ENCODE measurements at places on chromosomes 2 and 18.

- DNase-seq, result no peak
These were observed 22.2 kb upstream of the MLPH start for GRCh38 chr2:237464757-237465391.

- DNase-seq, result no peak
These were observed 46.6 kb downstream of the THUMPD2 start for GRCh38 chr2:39732482-39732881.

GRCh38 chr2:183070942-183071844, 7.4 kb upstream of the DUSP19 start:
- no peak for DNase-seq

DNA sequence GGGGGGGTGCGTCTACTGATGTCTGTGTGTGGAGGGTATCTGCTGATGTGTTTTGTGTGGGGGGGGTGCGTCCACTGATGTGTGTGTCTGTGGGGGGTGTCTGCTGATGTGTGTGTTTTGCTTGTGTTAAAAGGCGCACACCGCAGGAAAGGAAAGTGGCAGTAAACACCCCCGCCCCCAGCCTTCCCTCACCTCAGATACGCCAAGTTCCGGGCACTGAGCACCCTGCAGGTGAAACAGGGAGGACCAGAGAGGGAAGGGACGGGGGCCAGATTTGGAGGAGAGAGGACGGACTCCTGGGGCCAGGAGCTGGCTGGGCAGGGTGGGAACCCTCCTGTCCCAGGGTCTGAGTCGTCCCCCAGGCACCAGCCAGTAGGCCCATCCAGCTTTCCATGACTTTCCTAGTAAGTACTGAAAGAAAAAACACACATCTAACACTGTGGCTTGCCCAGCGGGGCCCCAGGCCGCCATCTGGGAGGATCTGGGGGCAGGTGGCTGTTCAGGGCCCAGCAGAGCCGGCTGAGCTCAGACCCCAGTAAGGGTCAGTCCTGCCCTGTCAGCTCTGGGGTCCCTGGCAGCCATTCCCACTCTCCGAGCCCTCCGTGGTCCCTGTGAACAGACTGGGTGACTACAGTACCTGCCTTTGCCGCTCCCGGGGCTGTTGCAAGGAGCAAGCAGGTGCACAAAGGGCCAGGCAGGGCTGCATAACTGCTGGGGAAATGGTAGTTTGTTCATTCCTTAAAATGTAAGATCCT, 126.9 kb downstream of the NFATC1 start:
- peak; percentile 52 for DNase-seq

DNA sequence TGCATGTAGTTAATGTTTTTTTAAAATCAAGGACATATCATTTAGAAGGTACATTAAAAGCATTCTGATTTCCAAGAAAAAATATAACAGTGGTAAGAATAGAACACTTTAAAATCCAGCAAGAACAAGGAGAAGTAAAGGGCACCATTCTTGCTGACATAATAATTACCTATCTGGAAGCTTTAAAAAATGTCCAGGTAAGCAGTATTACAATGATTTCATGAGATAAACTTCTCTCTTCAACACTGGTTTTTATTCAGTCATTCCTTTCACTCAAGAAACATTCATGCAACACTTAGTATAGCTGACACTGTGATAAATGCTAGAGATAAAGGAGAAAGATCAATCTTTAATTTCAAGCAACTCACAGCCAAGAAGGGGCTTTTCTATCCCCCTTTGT, 2.9 kb upstream of the KANSL1L start:
- DNase-seq, result no peak

DNA sequence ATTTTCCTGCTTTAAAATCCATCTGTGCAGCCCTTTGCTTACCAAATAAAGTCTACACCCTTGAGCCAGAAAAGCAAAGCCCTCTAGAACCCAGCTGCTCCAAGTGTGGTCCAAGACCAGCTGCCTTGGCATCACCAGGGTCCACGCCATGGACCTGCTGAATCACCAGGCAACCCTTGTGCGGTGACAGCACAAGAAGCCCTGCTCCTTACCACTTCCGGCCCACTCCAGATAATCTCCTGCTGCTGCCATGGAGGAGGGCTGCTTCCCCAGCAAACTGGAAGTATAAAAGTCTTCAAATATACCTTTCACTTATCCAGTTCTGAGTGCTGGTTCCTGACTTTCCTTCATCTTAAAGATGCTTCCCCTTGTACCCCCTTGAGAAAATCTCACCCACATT, 106.0 kb upstream of the PKDCC start:
- DNase-seq, result no peak

GRCh38 chr18:36075862-36076587, 8.7 kb upstream of the RPRD1A start:
- no peak for DNase-seq

DNA sequence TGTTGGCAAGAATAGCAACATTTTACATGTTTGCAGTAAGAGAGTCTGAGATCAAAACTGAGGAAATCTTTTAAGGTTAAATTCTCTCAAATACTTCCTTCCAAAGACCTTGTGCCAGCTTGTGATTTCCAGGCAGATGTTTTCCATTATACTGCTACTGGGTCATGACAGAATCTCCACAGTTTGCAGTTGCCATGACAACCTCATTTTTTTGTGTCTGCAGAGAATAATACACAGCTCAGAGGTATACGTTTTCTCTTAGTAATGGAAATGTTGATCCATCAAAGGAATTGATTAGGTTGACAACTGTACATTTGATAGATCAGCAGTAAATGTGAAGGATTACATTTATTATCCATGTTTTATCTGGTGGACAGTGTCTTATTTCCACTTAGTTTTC, 29.1 kb upstream of the CSRNP3 start:
- DNase-seq, result no peak

- DNase-seq, result no peak
These were observed 406.0 kb downstream of the CCDC85A start for GRCh38 chr2:56589835-56590234.

- DNase-seq, result no peak
These were observed 91.5 kb downstream of the SETBP1 start for GRCh38 chr18:44771956-44772917.

GRCh38 chr18:27954226-27954625, 222.7 kb downstream of the CDH2 start:
- DNase-seq, result no peak

GRCh38 chr2:117523711-117524238, 290.7 kb upstream of the DDX18 start:
- DNase-seq, result no peak

DNA sequence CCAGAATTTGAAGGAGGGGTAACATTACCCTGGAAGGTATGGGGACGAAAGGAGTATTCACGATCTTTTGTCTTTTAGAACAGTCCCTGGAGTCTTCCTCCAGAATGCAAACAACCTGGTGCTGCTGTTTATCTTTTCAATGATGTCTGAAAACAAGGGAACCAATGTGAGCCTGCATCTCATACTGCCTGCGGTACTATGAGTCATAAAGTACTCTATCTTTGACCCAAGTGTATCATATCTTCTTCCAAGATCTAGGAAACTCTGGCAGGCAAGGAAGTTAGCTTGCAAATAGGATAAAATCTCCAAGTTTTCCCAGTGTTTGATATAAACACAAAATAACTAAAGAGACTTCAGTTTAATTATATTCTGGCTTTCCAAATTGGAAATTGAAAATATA, 968.5 kb downstream of the LRP1B start:
- DNase-seq, result no peak

GRCh38 chr2:170737821-170738220, 22.7 kb downstream of the SP5 start:
- no peak for DNase-seq

DNA sequence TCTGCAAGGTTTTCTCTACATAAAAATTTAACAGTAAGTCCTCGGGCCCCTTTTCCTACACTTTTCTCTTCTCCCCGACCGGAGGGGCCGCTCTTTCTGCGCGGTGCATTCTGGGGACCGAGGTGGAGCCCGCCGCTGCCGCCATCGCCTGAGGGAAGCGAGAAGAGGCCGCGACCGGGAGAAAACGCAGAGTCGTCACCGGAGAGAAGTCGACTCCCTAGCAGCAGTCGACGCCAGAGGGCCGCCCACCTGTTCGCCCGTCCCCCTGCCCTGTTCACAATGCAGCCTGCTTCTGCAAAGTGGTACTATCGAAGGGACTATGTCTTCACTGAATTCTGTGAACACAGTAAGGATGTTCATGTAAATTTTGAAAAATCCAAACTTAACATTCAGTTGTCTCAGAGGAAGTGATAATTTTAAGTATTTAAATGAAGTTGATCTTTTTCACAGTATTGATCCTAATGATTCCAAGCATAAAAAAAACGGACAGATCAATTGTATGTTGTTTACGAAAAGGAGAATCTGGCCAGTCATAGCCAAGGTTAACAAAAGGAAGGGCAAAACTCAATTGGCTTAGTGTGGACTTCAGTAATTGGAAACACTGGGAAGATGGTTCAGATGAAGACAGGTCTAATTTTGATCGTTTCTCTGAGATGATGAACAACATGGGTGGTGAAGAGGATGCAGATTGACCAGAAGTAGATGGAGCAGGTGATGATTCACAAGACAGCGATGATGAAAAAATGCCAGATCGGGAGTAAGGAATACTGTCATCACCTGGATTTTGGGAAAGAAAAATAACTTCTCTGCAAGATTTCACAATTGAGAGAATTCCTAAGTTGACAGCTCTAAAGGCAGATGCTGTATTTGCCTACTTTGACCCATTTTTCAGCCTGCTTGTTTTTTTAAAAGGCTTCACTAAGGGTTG, 55.8 kb downstream of the ASXL2 start:
- DNase-seq, result no peak

GRCh38 chr18:323253-323622, 55.4 kb upstream of the THOC1 start:
- DNase-seq, result no peak

DNA sequence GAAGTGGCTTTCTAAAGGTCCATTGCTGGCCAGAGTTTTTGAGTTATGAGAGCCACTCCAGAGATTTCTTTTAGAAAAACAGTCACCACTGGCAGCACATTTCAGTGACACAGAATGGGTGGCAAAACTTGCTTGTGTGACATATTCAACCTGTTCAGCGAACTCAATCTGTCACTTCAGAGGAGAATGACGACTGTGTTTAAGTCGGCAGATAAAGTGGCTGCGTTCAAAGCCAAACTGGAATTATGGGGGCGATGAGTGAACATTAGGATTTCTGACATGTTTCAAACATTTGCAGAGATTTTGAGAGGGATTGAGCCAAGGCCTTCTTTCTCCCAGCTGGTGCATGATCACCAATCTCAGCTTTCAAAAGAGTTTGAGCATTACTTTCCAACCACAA, 139.6 kb upstream of the B3GNT2 start:
- no peak for DNase-seq

- DNase-seq, result no peak
These were observed 245.9 kb downstream of the TFCP2L1 start for GRCh38 chr2:121038891-121039616.

GRCh38 chr2:120773186-120773800, 37.6 kb downstream of the GLI2 start:
- DNase-seq, result no peak

DNA sequence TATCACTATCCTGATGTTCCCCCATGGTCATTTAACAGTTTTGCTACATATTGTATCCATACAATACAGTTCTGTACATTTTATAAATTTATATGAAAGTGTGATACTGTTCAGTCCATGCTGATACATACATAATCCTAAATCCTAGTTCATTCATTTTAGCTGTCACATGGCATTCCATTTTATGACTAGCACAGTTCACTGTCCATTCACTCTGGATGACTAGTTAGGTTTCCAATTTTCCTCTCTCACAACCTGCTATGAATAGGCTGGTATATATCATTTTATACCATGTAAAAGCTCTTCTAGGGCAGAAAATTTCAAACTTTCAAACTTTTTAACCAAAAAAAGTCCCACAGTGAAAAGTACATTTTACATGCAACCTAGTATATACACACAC, 15.2 kb downstream of the SMAD2 start:
- no peak for DNase-seq

- DNase-seq, result no peak
These were observed 268.3 kb downstream of the PTH2R start for GRCh38 chr2:208674919-208675318.

DNA sequence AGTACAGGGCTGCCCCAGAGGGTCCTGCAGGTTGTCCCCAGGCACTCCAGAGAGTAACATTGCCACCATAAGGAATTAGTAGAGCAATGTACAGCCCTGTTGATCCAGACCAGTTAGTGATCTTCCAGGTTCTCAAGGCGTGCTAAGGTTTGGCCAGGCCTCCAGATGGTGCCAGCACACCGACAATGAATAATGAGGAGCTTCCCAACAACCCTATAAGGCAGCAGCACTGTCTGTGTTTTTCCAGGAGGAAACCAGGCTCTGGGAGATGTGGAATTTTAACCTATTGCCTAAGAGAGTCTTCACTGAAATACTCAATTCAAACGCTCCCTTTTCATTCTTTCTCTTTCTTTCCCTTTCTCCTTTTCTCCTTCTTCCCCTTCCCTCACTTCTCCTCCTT, 122.1 kb downstream of the MGAT5 start:
- DNase-seq, result no peak

- DNase-seq, result peak; percentile 58
These were observed 63.6 kb downstream of the CIB4 start for GRCh38 chr2:26577442-26578112.

DNA sequence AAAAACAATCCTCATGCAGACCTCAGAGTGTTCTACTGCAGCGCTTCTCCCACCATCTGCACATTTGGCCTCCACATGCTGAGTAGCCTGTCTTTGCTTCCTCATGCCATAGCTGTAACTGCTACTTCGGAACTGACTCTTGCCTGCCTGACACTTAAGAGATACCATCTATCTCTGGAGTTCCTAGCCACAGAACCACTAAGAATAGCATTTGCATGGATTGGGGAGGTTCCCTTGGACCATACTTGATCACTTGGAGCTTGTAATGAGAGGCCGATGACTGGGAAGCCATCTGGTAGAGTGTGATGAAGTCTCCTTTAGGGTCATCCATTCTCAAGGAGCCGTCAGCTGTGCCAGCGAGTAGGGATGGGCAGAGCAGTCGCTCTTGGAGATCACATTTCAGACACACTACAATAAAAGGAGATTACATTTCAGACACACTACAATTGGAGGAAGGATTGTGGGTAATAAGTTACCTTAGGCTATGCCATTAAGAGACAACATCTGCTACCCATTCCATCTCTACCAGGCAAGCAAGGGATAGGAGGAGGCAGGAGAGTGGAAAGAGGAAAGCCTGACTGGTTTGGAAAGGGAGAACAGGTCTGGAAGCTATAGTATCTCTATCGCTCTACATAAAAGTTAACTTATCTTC, 21.8 kb downstream of the DOK1 start:
- no peak for DNase-seq

Data from RWPE2 (cell line).